Heart right ventricle (tissue), 16 donors: ENCODE measurements at places on chromosomes 2 and 18. TPM values are rescaled to one million over a fixed set of nuclear protein-coding genes. Genes with fewer than 3 reads are reported as not detected.

DNA sequence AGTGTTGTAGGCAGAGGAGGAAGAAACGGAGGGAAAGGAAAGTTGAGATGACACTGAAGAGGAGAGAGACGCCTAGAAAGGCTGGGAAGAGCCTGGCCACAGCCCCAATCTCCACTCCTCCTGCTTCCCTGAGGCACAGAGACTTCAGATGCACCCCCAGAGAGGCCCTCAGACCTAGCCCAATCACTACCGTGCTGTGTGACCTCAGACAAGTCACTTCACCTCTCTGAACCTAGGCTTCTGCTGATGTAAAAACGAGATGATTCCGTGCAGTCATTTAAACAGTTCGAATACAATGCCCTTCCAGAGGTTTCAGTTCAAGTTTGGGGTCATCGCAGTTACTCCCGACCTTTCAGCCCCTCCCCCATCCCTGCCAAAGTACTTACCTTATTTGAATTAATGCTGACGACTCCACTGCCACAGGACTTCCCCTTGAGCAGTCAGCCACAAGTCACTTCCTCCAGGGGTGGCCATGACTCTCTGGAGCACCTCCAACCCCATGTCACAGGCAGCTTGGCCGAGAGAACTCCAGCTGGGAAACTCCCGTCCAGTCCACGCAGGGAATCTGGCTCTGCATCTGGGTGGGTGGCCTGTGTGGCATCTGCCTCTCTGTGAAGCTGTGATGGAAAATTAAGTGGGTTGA is 105.2 kb upstream of the ID2 start:
- no peak for DNase-seq

GRCh38 chr18:8730080-8730827 is 24.9 kb downstream of the MTCL1 start:
- DNase-seq: peak; percentile 63

GRCh38 chr18:63233334-63233733 is 86.2 kb downstream of the BCL2 start:
- no peak for DNase-seq

GRCh38 chr2:11023326-11024258 is 111.9 kb downstream of the KCNF1 start:
- no peak for DNase-seq

GRCh38 chr2:201542291-201542690 is 90.8 kb downstream of the STRADB start:
- no peak for DNase-seq

DNA sequence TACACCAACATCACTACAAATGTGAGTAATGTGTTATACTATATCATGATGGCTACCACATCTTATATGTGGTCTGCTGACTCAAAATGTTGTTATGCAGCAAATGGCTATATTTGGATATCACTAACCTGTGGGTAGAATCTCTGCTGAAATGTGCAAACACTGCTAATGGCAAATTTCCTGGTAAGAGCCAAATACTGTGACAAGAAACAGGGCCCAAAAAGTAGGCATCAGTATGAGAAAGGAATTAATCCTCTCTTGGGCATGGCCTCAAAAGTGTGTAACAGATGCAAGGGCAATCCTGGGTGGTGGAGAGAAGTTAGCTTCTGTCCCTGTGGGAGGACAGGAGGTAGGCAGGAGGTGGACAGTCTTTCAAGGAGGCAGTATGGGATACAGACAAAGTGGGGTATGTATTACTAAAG is 13.3 kb downstream of the ATF2 start:
- DNase-seq: no peak

- no peak for DNase-seq
Observed at GRCh38 chr18:37639846-37640245, 74.2 kb upstream of the CELF4 start.

GRCh38 chr2:238963161-238963970 is 115.5 kb downstream of the TWIST2 start:
- no peak for DNase-seq

DNA sequence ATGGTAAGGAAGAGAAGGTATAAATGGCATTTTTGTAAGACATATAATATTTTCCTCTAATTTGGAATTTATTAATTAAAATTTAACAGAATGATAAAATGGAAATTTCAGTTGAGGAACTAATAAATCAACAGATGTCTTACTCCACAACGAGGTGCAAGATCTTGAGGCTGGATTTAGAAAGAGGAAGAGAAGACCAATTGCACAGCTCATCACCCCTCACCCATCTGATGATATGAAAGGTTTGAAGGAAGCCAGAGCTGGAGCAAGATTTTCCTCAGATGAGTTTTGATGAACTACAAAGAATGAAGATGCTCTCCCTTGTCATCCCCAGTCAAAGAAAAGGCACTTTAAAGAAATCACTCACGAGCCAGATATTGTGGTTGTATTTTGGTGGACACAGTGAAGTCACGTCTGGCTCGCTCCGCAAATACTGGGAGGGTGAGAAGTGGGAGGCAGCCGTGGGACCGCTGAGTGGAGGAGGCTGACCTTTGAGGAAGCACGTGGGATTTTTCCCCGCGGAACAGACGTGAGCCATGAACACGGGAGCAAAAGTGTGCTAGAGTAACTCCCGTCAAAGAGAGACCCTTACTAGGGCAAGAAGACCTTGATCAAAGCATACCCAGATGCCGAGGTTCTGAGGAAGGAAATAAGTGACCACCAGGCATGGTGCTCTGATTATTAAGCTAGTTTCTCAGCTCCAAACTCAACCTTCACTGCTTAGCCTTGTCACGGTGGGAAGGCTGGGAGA is 511.4 kb downstream of the RNF144A start:
- DNase-seq: no peak

DNA sequence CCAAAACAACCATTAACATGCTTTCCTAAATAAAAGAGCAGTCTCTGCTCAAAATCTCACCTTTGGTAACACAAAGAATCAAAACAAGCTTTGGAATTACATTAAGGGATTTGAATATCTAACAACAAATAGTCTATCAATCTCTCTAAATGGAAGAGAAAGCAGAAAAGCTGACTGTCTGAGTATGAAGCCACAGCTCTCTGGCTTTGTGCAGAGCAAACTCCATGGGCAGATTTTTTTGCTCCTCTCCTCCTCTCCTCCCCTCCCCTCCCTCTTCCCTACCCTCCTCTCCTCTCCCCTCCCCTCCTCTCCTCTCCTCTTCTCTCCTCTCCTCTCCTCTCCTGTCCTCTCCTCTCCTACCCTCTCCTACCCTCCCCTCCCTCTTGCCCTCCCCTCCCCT is 329.5 kb upstream of the ETAA1 start:
- no peak for DNase-seq

DNA sequence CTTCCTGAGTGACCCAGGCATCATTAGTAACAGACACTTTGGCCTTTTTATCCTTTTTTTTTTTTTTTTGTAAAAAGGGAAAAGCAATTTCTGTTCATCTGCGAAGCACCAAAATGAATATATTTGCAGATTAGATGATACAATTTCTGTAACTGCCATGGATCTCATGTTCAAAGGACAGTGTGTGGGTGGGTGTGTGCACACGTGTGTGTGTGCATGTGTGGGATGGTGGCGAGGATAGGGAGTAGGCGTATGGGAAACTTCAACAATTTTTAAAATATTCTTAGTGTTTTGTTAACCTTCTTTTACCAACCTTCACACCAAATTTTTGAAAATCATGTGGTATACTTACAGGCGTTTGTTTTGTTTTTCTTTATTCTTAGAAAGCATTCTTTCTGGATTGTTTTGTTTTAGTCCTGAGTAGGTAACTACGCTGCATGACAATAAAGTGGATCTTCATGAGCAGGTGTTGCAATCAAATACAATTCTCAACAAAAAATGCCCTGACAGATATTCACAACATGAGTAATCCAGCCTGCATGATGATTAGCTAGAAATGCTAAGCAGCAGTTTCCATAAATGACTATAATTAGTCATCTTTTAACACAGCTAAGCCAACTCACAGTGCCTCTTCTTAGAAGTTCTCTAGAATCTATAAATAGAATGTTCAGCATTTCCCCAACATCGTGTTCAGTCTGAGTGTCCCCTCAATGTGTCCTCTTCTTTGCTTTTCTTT is 53.5 kb upstream of the RMDN2 start:
- no peak for DNase-seq

ABHD1 gene
- 2.0 TPM for total RNA-seq

RUFY4 gene
- total RNA-seq: not detected

LTBP1 gene
- total RNA-seq: 76.5 TPM

SPRED2 gene
- 16.9 TPM for total RNA-seq

NETO1 gene
- total RNA-seq: not detected

FOXI3 gene
- total RNA-seq: not detected

CFAP221 gene
- 1.1 TPM for total RNA-seq
